ENCODE measurements at places on chromosomes 2 and 18. TPM values are rescaled to one million over a fixed set of nuclear protein-coding genes. Genes with fewer than 3 reads are reported as not detected.

The ERBB4 gene
- total RNA-seq: not detected

The RHOB gene
- 143 TPM for total RNA-seq

The IFT172 gene
- total RNA-seq: 33.1 TPM

The RAMP1 gene
- total RNA-seq: 10.5 TPM

The XDH gene
- total RNA-seq: not detected

The GAD1 gene
- 0.28 TPM for total RNA-seq

The ADCY3 gene
- total RNA-seq: 42.3 TPM

The RNF138 gene
- total RNA-seq: 14.4 TPM

The KANSL1L gene
- 18.6 TPM for total RNA-seq

The SDC1 gene
- 16.8 TPM for total RNA-seq

The DYNC2LI1 gene
- 19.9 TPM for total RNA-seq

The DHRS9 gene
- total RNA-seq: 0.09 TPM

The SERPINB2 gene
- 0.74 TPM for total RNA-seq

The GPR39 gene
- total RNA-seq: 0.28 TPM

The DYNAP gene
- not detected for total RNA-seq

The BOLA3 gene
- 21.0 TPM for total RNA-seq

The TCF23 gene
- total RNA-seq: not detected

The DPYSL5 gene
- not detected for total RNA-seq

The FAP gene
- total RNA-seq: 148 TPM

The FTCDNL1 gene
- 1.00 TPM for total RNA-seq

The GPR75 gene
- 0.71 TPM for total RNA-seq

The KCNG2 gene
- total RNA-seq: 4.7 TPM

The MYOM1 gene
- total RNA-seq: 1.3 TPM

The KLHL41 gene
- 0.85 TPM for total RNA-seq

The FKBP1B gene
- total RNA-seq: 7.0 TPM

The ZNF519 gene
- 1.7 TPM for total RNA-seq

The APCDD1 gene
- total RNA-seq: 0.09 TPM

The CCDC74B gene
- total RNA-seq: 6.5 TPM

The TSHZ1 gene
- 4.8 TPM for total RNA-seq

The SLC8A1 gene
- 13.1 TPM for total RNA-seq

The STPG4 gene
- 0.37 TPM for total RNA-seq

The HOXD12 gene
- total RNA-seq: not detected

The ALPI gene
- not detected for total RNA-seq

The CNDP1 gene
- total RNA-seq: not detected

The ANO7 gene
- 0.83 TPM for total RNA-seq

The NXPH2 gene
- not detected for total RNA-seq

The FIGN gene
- total RNA-seq: 0.65 TPM

The SLC5A7 gene
- not detected for total RNA-seq

The UGT1A10 gene
- 0.83 TPM for total RNA-seq

The COLEC12 gene
- 79.5 TPM for total RNA-seq

The FN1 gene
- 808 TPM for total RNA-seq

The TPGS2 gene
- total RNA-seq: 112 TPM

The ASB3 gene
- total RNA-seq: 23.3 TPM

The RPRD1A gene
- 41.7 TPM for total RNA-seq

The GALR1 gene
- total RNA-seq: not detected

The NPHP1 gene
- 6.9 TPM for total RNA-seq

The C2orf76 gene
- 12.2 TPM for total RNA-seq

The CD207 gene
- not detected for total RNA-seq

The CIB4 gene
- not detected for total RNA-seq

The ZSWIM2 gene
- 0.09 TPM for total RNA-seq

The LTBP1 gene
- total RNA-seq: 434 TPM

The SCN9A gene
- total RNA-seq: 7.8 TPM

The RALB gene
- total RNA-seq: 41.7 TPM

The FAM110C gene
- total RNA-seq: not detected
